ENCODE measurements at places on chromosomes 13 and 19.

- no peak for DNase-seq
Observed at GRCh38 chr13:30963791-30964190, 31.3 kb downstream of the TEX26 start.

GRCh38 chr19:39277598-39277997 is 9.4 kb downstream of the IFNL2 start:
- DNase-seq = no peak

- DNase-seq = no peak
Observed at GRCh38 chr19:2942928-2943640, 1.7 kb downstream of the ZNF77 start.

- no peak for DNase-seq
Observed at GRCh38 chr19:1540365-1540925, 16.6 kb downstream of the PLK5 start.

DNA sequence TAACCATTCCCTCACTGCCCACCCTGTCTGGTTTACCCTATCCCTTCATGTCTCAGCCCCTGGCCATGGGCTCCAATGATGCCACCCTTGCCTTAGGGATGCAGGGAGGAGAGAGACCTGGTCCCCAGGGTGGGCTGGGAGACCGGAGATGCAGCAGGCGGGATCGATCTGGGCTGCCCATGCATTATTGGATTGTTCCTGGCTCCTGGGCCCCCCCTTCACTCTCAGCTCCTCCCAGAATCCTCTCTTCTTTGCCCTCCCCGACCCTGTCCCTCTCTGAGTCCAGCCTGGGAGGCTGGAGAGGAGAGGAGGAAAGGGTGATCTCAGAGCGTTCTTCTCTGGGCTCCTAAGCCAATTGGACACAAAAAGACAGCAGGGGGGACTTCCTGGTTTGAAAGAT is 5.8 kb downstream of the KASH5 start:
- DNase-seq = no peak

DNA sequence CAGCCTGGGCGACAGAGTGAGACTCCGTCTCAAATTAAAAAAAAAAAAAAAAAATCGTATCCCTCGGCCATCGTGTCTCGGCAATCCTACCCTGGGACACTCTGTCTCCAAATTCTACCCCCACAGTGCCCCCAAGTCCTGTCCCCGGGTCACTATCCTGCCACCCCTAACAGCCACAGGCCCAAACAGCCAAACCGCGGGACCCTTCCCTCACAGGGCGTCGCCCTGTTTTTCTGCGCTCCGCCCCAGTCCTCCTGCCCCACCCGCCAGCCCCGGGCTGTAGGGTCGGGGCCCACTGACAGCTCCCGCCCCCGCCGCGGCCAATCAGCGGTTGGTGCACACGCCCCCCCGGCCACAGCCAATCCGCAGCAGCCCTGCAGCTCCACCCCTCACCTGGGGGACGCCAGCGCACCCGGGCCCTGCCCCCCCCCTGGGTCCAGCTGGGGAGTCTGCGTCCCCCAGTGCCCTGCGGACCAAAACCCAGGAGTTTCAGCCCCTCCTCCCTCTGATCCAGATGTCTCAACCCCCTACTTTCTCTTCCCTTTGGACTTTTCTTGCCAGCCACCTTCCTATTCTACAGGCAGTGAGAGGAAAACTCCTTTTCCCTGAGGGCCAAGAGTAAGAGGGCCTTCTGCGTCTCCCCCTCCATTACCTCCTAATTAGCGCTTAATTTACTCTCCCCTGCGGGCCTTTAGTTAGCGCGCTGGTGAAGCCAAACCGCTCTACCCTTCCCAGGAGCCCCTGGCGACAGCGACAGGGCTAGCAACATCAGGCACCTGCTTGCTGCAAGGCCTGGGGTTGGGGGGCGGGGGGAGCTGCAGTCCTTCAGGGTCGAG is 1.5 kb upstream of the BCAT2 start:
- no peak for DNase-seq

DNA sequence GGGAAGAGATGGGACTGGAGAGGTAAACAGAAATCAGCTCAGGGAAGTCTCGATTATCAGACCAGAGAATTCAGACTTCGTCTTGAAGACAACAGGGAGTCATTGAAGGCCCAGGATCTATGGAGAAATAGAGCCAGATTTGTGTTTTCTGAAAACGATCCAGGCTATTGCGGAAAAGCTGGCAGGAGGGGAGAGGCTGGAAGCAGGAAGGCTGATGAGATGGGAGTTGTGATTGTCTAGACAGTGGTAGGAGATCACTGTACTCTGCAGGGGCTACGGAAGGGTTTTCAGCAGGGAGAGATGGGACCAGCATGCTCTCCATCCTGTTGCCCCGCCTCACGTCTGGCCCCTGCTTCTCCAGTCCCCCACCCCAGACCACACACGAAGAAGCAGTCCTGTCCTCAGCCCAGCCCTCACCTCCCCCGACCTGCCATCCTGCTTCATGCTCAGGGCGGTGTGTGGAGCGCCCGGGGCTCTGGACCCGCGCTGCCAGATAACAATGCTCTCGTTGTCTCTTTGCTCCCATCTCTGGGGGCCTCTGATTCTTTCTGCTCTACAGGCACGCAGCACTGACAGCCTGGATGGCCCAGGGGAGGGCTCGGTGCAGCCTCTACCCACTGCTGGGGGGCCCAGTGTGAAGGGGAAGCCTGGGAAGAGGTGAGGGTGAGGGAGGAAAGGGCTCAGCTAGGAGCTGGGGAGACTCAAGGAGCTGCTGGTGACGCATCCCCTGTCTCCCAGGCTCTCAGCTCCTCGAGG is 1.9 kb downstream of the ARHGAP33 start:
- DNase-seq = no peak

- no peak for DNase-seq
Observed at GRCh38 chr19:49342291-49342721, 7.1 kb downstream of the CD37 start.

DNA sequence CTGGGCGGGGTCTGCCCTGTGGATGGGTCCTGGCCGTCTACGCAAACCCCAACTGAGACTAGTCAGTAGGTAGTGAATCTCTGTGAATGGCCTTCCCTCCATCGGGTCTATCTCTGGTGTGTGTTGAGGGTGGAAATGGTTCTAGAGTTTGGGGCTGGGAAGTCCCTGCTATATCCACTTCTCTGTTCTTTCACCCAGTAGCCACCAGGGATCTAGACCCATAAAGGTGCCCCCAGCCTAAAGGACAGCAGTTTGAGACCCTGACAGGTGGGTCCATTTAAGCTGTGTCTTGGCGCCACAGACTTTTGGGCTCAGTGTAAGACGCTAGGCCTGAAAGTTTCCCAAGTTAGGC is 57.7 kb downstream of the ZNF568 start:
- no peak for DNase-seq

DNA sequence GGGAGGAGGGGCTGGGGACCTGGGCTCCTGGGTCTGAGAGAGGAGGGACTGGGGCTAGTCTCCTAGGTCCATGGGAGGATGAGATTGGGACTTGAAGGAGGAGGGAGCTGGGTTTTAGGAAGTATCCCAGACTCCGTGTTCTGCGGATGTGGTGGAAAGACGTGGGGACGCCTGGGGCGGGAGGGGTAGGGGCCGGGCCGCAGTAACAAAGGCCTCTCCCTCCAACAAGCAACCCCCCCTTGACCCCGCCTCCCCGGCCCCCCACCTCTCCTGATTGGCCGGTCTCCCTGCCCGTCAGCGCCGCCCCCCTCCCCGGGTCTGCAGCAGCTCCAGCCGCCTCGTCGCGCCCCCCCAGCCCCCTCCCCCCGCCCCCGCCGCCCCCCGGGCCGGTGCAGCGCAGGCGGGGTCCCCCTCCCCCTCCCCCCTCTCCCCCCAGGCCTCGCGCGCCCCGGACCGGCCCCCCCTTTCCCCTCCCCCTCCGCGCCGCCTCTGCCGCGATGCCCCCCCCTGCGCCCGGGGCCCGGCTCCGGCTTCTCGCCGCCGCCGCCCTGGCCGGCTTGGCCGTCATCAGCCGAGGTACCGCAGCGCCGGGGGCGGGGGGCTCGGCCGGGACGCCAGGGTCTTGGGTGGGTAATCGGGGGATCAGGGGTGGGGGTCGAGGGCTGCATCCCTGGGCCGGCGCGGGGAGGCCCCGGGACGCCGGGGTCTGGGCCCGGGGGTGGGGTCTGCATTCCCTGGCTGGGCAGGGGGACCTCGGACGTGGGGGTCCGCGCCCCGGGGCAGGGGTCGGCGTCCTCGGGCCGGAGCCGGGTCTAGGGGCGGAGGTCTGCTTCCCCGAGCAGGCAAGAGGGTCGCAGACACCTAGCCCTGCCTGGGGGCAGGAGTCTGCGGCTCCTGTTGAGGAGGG is at the start of gene IGLON5:
IGLON5 (plus strand) TSS at position 294 of the 907 bp plus-strand sequence; CDS start at position 498, 204 bp downstream.
- DNase-seq = no peak

GRCh38 chr13:43830497-43830881 is 43.7 kb upstream of the ENOX1 start:
- no peak for DNase-seq

GRCh38 chr13:26759907-26760831 is at the start of gene GPR12:
GPR12 (minus strand) TSS chr13:26760786; CDS start chr13:26759827, 959 bp downstream.
- no peak for DNase-seq

GRCh38 chr13:38176664-38177063 is 173.0 kb upstream of the UFM1 start:
- DNase-seq = no peak

GRCh38 chr19:46201454-46202310 is 27.9 kb upstream of the IGFL1 start:
- DNase-seq = no peak

DNA sequence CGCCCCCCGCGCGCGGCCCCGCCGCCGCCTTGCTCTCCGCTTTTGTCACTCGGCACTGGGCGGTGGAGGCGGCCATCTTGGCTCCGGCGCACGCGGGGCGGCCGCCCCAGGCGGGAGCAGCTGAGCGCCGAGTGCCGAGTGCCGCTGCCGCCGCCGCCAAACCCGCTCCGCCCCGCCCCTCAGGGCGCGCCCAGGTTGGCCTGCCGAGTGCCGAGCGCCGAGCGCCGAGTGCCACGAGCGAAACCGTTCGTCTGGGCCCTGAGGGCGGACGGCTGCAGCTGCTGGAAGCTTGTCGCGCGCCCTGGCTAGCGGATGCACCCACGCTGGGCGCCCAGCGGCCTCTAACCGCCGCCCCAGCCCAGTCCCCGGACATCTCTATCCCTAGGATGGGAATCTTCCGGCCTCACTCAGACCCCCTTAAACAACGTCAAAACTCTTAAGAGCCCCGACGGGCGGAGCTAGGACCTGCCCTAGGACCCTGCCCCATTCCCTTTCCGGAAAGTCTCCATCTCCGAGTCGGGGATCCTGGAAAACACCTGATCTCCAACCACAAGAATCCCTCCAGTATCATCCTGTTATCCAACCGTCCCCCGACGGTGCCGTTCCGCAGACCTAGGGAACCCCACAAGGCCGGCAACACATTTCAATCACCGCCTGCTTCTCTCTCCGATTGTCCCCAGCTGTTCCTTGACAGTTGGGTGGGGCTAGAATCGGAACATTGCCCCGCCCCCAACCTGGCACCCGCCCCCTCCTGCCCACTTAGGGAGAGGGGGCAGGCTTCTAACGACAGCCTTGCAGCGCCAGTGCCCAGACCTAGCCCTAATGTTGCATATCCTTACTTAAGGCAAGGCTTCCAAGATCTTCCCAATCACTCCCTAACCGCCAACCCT is 14.1 kb upstream of the AKAP8L start:
- peak; percentile 75 for DNase-seq

DNA sequence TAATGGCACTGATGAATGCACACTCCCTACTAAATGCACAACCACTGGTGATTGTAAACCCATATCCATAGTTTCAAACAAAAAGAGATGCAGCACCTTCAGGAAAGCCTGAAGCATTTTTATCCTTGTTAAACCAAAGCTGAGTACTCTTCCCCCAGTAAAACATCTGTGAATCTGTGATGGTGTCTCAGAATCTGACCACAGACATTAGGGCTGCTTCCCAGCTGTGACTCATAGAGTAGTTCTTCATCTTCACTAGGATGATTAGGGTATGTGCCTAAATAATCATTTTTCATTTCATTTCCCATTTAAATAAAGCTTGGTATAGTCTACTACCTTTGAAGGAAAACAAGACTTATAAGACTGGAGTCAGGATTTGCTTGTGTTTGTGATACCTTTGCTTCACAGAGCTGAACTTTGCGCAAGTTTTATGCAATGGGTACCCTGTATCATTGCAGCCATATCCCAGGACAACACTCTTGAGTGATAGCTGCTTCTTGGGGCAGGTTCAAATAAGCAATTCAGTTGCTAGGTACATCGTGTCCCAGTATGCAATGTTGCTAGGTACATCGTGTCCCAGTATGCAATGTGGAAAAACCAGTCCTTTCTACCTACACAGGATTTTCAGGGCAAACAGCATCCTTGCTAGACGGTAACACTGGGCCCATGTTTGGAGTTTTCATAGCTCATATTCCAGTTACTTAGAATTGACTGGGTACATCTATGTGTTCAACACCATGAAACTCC is 277.1 kb downstream of the IRS2 start:
- no peak for DNase-seq

DNA sequence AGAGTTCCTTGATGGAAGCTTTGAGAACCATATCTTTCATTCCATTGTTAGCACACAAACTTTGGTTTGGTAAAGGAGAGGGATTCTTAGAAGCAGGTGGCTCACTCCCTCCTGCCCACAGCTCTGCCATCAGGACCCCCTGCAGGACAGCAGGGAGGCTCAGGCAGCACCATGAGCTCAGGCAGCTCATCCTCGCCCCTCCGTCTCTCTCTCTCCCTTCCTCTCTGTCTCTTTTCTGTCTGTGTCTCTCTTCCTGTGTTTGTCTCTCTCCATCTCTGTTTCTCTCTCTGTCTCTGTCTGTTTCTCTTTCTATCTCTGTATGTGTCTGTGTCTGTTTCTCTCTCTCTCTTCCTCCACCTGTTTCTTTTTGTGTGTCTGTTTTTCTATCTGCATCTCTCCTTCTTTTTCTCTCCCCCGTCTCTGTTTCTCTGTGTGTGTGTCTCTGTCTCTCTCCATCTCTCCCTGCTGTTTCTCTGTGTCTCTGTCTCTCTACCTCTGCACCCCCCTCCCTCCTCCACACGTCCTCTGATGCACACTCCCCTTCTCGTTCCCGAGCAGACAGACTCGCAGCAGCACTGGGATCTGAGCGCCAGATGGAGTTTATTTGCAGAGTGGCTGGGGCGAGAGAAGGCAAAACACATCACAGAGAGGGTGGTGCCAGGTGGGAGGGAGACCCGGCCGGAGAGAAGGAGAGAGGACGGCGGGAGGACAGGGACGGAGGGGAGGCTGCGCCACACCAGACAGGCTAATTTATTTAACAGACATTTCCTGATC is 8.7 kb downstream of the SBK2 start:
- DNase-seq = no peak

DNA sequence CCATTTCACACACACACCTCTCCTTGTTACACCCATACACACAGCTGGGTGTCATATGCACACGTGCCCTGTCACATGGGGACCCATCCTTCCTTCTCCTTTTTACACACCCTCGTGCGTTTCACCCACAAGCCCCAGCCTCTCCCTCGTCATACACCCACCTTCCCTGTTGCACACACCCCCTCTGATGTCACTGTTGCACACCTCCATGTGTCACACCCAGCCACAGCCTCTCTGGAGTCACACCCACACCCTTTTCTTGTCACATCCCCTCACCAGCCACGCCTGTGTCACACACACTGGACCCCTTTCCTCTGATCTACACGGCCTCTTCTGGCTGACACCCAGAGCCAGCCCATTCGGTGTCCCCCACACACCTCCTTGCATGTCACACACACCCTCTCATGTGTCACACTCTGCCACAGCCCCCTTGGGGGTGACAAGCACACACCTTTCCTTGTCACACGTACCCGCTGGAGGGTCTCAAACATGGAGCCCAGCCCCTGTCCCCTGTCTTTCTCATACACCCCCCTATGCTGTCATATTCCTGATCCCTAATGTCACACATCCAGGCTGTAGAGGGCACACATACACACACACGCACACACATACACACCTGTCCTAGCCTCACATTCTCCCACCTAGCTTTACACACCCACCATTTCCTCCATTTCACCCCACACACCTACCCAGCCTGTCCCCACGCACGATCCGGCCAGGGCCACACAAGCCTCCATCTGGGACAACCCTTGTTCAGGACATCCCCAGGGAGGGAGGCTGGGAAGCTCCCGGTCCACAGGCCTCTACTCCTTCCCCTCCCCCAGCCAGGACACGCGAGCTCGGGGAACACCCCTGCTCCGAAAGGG is 1.4 kb downstream of the NOVA2 start:
- DNase-seq = no peak

Data from activated CD8-positive, alpha-beta memory T cell treated with anti-CD3 and anti-CD28 coated beads for 48 hours (primary cell).